ENCODE measurements at places on chromosomes 16 and 17. TPM values are rescaled to one million over a fixed set of nuclear protein-coding genes. Genes with fewer than 3 reads are reported as not detected.

LPO gene
- total RNA-seq: not detected

KRTAP16-1 gene
- total RNA-seq: not detected

EZH1 gene
- total RNA-seq: 37.7 TPM

- no peak for DNase-seq
These were observed 143.3 kb downstream of the PARN start for GRCh38 chr16:14486520-14487303.

DNA sequence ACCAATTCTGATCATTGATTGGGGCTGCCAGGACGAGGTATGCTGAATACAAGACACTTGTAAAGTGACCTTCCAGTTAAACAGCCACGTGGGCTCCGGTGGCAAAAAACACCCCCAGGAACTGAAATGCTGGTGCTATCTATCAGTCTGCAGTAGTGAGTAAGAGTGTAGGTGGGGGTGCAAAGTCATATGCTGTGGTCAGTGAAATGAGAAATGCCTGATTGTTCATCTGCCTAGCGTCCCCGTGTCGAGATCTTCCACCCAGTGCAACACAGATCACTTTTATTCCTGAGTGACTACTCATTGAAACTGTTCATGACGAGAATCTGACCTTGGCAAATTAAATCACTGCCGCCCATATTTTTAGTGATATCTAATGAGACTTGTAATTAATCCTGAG is 806.5 kb upstream of the GOT2 start:
- DNase-seq: no peak

DNA sequence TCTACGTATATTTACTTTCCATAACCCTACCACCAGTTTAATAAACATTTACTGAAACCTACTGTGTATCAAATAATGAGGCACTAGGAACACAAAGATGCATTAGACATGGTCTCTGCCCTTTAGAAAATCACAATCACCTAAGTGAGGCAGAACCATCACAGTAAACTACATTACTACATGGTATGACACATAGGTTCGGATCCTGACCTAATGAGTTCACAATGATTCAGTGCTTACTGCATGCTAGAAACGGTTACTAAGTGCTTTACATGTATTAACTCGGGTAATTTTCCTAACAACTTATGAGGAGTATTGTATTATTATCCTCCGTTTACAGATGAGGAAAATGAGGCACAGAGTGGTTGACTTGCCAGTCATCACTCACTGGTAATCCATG is 5.2 kb upstream of the SYNRG start:
- no peak for DNase-seq

DNA sequence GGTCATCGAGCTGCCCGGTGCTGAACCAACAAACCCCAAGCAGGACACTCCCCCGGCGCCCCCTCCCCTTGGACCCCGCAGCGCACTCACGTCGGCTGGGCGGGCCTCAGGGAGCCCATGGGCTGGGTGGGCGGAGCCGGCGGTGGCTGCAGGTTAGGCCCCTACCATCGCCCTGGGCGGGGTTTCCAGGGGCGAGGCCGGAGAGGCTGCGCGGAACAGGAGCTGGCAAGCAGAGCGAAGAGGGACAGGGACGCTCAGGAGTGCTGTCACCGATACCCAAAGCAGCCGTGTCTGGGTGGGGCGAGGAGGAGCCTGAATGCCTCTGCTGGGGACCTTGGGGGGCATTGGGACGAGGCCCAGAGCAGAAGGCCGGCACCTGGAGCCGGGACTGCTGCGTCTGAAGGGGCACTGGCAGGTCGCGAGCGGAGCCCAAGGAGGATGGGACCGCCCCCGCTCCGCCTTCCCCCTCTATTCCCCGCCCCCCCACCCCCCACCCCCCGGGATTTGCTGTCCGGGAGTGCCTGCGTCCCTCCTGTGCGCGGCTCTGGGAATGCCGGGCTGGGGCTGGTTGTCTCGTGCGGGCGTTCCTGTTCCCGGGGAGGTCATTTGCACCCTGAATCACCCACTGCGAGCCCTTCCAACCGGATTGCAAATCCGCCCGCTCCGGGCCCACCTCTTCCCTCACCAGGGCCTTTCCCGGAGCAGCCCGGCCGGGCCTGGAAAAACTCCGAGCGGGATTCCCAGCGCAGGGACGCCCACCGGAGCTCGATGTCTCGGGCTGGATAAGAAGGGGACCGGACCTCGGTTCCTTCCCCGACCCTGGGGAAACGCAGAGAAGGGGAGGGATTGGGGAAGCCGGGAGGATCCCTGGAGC is 902 bp downstream of the ARHGAP27 start:
- peak; percentile 92 for DNase-seq

All from activated CD8-positive, alpha-beta T cell treated with anti-CD3 and anti-CD28 coated beads, Interleukin-2, amount 10 ng/mL, durations not matched to agents 7 days and 5 days (primary cell).